D721Med (cell line): ENCODE measurements at places on chromosomes 2 and 18.

DNA sequence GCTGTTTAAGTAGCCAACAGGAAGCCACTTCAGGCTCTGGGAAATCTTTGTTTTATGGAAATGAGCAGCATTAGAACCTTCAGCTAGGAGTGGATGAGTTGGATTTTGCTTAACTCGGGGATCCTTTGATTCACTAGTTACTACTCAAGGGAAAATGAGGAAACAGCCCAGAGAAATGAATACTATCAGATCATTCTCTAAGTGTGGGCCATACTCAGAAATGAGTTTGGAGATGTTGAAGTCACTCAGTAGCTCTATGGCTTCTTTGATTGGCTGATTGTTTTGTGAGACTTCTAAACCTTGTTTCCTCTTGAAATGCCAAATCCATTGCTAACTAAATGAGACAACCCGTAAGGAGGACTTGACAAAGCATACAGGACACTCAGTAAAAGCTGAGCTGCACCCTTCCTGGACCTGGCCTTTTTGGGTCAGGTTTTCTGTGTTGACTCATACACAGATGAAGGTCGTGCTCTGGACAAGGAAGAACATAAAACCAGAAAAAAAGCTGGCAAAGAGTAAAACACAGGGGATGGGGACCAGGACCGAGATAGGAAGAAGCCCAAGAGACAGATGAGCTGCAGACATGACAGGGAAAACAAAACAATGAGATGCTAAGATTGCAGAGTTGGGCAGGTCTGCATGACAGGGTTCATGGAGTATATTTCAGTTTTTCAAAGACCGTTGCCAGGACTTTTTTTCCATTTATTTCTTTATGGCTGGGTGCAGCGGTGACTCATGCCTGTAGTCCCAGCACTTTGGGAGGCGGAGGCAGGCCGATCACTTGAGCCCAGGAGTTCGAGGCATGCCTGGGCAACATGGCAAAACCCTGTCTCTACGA lies 41.6 kb downstream of the INO80C start:
- DNase-seq, result no peak

GRCh38 chr2:9030841-9031240 lies 27.4 kb upstream of the MBOAT2 start:
- no peak for DNase-seq

- no peak for DNase-seq
Measured at GRCh38 chr18:26840965-26841364, 24.5 kb downstream of the AQP4 start.

GRCh38 chr2:101415884-101416283 lies 28.6 kb upstream of the CREG2 start:
- DNase-seq, result no peak

- DNase-seq, result no peak
Measured at GRCh38 chr2:209556354-209556961, 132.6 kb downstream of the MAP2 start.

DNA sequence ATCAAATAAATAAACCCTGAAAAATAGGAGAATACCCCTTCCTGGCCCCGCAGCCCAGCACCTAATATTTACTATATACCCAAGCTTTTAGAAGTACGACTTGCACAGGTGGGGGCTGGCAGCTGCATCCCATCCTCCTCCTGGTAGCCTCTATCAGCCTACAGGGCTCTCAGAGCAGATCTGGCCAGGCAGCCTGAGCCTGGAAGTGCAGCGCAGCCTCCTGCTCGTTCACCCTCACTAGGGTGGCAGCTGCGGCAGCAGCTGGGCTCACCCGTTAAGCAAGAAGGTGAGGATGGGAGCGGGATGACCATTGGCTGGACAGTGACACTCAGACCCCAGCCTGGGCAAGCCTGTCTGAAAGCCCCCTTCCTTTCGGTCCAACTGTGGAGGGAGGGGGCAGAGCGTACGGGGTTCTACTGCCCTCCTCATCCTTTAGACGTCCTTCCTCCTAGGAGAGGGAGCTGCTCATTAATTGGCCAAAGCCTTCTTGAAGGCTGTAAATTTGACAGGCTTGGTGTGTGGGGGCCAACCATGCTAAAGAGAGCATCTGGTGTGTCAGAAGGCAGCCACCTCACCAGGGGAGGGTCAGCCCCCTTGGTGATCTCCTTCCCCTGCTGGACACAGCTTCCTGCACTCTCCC lies 23.3 kb downstream of the MPHOSPH10 start:
- DNase-seq, result no peak

DNA sequence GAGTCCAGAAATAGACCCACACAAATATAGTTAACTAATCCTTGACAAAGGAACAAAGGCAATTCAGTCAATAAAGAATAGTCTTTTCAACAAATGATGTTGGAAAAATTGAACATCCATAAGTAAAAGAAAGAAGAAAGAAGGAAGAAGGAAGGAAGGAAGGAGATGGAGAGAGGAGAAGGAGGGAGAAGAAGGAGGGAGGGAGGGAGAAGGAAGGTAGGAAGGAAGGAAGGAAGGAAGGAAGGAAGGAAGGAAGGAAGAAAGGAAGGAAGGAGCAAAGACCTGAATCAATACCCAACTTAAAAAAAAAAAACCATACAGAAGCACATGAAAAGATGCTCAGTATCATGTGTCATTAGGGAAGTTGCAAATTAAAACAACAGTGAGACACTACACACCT lies 148.3 kb downstream of the ATL2 start:
- DNase-seq, result no peak

DNA sequence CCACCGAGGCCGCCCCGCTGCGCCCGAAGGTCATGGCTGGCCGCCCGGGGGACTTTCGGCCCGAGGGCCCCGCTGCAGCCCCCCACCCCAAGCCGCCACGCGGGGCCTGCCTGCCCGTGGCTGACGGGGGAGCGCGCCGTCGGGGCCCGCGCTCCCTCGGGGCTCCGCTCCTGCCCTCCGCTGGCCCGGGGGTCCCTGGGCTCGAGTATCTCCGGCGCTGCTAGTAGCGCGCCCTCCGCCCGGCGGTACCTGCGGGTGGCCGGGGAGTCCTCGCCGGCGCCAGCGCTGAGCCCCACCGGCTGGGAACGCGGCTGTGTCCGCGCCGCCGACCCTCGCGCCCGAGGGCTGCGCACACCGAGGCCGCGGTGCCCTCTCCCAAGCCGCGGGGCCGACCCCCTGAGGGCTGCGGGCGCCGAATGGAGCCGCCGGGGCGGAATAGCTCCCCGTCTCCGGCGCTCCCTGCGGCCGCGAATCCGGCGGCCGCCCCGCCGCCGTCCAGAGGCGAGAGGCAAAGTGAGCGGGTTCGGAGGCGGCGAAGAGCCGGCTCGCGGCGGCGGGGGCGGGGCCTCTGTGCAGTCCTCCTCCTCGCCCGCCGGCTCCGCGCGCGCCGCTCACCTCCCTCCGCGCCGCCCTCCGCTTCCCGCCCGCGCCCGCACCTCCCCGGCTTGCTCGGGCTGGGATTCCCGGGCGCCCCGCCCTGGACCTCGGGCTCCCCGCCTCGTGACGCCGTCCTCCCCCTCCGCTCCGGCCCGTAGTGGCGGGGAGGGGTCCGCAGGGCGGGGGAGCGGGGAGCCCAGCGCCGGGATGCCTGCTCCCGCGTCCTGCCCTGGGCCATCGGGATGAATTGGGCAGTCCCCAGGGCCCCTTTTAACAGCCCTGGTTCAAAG lies at the start of gene KCNG3:
TSS of gene KCNG3 (minus strand) at position 515 of the 887 bp plus-strand sequence. CDS start at position 34, 481 bp downstream.
- no peak for DNase-seq

DNA sequence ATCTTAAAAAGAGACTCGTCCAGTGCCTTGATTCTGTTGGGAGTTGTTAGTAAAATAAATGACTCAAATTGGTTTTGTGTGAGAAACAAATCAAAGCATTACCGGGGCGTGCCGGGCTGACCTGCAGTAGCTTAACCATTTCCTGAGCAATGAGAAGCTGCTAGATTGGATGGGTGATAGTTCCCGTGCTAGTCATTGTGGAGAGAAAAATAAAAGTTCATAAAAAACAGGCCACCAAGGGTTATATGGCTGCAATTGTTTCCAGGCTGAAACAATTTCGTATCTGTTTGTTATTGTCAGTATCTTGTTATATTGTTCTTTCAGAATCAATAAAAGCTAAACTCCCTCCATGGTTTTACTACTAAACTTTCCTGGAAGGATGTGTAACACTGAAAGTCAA lies 314.4 kb downstream of the MTX2 start:
- no peak for DNase-seq

- DNase-seq, result no peak
Measured at GRCh38 chr2:153543635-153544071, 65.1 kb upstream of the RPRM start.

- DNase-seq, result no peak
Measured at GRCh38 chr2:106885329-106885728, 638 bp downstream of the ST6GAL2 start.

DNA sequence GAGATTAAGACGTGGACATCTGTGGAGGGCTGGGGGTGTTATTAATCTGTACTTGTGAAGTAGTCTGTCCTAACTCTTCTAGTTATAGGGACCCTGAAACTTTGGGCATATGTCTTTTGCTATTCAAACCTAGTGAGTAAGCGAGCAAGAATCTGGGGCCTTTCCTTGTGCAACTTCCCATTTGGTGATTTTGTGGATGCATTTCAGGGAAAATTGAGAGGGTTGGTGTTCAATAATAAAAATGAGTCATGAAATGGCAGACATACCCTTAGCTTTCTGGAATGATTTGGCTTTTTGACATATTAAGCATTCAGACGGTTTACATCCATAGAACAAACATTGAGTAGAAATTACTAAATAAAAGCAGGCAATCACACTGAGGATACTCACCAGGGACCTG lies 17.0 kb downstream of the COL4A4 start:
- DNase-seq, result no peak

- peak; percentile 55 for DNase-seq
Measured at GRCh38 chr2:229714080-229714735, at the start of gene DNER. Gene DNER (minus strand): TSS chr2:229714555. CDS start chr2:229714423, 132 bp downstream.

- no peak for DNase-seq
Measured at GRCh38 chr2:227834423-227834822, 20.8 kb downstream of the CCL20 start.

DNA sequence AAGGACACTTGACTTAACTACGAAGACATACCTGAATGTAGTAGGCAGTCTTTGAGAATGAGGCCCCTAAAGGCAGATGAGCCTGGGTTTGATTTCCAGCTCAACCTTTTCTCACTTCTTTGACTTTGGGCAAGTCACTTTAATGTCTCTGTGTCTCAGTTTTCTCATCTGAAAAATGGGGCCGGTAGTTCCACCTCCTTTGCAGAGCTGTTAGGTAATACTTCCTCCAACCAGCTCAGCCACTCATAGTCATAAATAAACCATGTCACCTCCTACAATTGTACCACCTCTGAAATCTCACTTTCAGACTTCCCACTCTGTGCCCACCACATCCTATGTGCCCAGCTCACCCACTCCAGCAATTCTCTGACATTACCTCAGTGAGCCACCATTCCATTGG lies 10.4 kb downstream of the ARHGAP25 start:
- no peak for DNase-seq

GRCh38 chr2:201794294-201794693 lies 12.0 kb upstream of the CDK15 start:
- no peak for DNase-seq

GRCh38 chr2:73868204-73868978 lies 24.4 kb upstream of the ACTG2 start:
- no peak for DNase-seq

GRCh38 chr2:239043326-239043725 lies 195.4 kb downstream of the TWIST2 start:
- DNase-seq, result no peak

DNA sequence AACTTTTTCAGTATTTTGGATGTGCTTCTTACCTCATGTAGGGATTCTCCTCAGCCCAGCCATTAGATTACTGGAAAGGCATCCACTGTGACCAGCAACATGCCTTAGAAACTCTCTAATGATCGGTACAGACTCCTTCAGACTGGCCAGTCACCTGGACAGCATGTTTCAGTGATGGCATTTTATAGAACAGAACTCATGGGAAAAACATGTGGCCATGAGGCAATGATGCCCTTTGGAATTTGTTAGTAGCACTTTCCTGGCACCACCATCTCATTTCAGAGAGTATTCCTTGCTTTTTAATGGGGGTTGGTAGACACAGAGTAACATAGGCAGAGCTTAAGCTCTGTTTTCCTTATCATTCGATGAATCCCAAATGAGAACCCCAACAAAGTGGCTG lies 72.1 kb upstream of the FAM98A start:
- DNase-seq, result no peak

GRCh38 chr2:63984606-63985359 lies 34.4 kb downstream of the VPS54 start:
- no peak for DNase-seq

GRCh38 chr2:233499928-233500327 lies 66.7 kb downstream of the USP40 start:
- no peak for DNase-seq

GRCh38 chr2:60213865-60214625 lies 339.4 kb downstream of the BCL11A start:
- no peak for DNase-seq

GRCh38 chr2:70381235-70381634 lies 79.4 kb upstream of the FAM136A start:
- no peak for DNase-seq

GRCh38 chr18:58093311-58093803 lies 49.3 kb downstream of the NEDD4L start:
- DNase-seq, result no peak

DNA sequence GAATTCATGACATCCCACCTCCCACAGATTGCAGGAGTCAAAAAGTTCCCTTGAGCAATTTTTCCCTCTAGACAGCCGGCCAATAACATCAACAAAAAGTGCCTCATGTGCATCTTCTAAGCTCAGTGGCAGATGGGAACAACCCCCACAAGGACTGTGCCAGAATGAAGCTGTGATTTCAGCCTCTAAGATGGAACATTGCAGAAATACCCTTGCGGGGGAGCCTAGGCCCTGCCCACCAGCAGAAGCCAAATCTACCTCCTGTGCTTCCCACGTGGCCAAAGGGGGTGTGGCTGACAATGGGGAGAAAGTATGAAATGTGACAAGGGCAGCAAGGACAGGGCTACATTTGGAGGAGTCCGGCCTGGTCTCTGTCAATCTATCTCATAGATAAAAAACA lies 482.3 kb downstream of the TGIF1 start:
- DNase-seq, result no peak

DNA sequence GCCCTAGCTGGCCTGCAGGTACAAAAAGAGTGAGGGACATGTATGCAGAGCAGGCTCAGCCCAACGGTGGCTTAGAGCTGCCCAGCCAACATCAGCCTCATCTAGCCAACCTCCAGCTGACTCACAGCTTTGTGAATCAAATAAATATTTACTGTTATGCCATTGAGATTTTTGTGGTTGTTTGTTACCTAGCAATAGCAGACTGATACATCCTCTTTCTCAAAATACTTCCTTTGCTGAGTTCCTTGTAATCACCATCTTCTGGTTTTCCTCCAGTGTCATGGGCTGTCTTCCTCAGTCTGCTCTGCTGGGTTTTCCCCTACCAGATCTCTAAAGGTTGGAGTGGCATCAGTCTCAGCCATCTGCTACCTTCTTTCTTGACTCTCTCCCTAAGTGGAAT lies 126.6 kb upstream of the SLC1A4 start:
- no peak for DNase-seq

DNA sequence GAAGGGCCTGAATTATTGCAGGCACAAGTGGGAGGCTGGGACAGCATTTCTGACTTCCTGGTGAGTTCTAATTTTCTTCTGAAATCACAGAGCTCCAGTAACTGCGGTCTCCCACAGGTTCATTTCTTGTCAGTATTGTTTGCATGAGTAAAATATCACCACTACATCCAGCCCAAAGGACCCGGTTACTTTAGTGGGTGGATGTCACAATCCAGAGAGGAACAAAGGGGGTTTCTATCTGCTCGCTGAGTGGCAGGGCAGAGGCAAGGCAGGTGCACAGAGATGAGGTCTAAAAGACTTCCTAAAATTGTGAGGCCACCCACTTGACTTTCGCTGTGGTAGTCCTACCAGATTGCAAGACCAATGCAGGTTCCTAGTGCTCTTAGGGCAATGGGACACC lies 800.4 kb upstream of the ID2 start:
- DNase-seq, result no peak

GRCh38 chr2:235135990-235136561 lies 184.3 kb downstream of the SH3BP4 start:
- DNase-seq, result peak; percentile 64
